ENCODE measurements at places on chromosomes 5 and 9.

- no peak for DNase-seq
These were observed 241.4 kb downstream of the DRD1 start for GRCh38 chr5:175202463-175203068.

DNA sequence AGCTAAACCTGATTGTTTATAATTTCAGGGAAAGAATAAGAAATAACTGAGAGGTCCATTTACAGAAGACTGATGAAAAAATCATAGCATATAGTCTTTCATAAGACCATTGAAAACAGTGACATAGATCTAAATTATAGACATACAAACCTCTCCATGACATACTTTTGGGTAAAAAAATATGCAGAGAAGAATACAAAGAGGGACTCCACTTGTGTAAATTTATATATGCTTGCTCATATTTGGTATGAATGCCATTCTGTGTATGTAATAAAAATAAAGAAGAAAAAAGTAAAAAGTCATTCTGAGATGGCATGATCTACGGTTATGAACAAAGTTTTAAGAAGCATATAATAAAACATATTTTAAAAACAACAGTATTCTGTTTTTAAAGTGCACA lies 310.7 kb downstream of the ASTN2 start:
- DNase-seq, result no peak

DNA sequence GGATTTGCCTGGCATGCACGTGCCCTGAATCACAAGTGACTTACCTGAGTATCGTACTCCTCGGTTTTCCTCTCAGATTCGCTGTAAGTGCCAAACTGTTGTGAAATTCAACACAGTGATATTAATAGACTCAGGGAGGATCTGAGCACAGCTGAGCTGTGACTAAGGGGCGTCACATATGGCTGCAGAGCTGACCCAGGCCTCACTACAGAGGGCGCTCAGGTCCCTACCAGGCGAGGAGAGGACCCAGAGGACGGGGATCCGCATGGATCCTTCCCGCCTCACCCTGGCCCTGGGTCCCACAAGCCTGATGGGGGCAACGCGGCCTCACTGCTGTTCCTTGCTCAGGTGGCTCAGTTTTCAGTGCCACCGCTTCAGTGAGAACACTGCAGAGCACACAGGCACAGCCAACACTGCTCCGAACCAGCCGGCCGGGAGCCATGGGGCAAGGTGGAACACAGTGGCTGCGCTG lies 20.1 kb downstream of the CLPTM1L start:
- no peak for DNase-seq

GRCh38 chr5:124873188-124873587 lies 126.7 kb upstream of the ZNF608 start:
- DNase-seq, result no peak

DNA sequence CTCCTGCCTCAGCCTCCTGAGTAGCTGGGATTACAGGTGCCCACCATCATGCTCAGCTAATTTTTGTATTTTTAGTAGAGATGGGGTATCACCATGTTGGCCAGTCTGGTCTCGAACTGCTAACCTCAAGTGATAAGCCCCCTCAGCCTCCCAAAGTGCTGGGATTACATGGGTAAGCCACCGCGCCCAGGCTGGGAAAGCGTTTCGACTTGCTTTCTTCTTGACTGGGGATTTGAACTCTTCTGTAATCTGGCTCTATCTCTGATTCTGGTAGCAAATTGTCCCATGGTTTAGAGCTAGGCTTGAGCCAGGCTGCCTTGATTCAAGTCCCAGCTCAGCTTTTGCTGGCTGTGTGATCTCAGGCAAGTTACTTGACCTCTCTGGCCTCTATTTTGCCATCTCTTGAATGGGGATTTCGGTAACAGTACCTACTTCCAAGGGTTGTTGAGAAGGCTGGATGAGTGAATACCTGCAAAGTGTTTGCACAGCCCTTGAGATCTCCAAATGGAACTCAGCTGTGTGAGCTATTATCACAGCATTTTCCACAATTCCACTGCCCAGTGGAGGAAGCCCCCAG lies 20.5 kb upstream of the MVB12B start:
- no peak for DNase-seq
